Osteoblast (primary cell): ENCODE measurements at places on chromosomes 6 and 20. TPM values are rescaled to one million over a fixed set of nuclear protein-coding genes. Genes with fewer than 3 reads are reported as not detected.

- no peak for DNase-seq
- no peak overlapping the region for H3K27ac ChIP-seq
- no peaks in the 10 kb centered on the region for H3K36me3 ChIP-seq
- no peaks in the 10 kb centered on the region for H3K27me3 ChIP-seq
- no peak overlapping the region for H3K4me3 ChIP-seq
- no peaks in the 10 kb centered on the region for H3K4me1 ChIP-seq
These were observed 102.7 kb upstream of the TOP1 start for GRCh38 chr20:40925829-40926510.

GRCh38 chr6:81126150-81126549 lies 626.3 kb downstream of the TENT5A start:
- no peak for DNase-seq
- no peaks in the 10 kb centered on the region for H3K4me1 ChIP-seq
- H3K36me3 ChIP-seq = no peaks in the 10 kb centered on the region

DNA sequence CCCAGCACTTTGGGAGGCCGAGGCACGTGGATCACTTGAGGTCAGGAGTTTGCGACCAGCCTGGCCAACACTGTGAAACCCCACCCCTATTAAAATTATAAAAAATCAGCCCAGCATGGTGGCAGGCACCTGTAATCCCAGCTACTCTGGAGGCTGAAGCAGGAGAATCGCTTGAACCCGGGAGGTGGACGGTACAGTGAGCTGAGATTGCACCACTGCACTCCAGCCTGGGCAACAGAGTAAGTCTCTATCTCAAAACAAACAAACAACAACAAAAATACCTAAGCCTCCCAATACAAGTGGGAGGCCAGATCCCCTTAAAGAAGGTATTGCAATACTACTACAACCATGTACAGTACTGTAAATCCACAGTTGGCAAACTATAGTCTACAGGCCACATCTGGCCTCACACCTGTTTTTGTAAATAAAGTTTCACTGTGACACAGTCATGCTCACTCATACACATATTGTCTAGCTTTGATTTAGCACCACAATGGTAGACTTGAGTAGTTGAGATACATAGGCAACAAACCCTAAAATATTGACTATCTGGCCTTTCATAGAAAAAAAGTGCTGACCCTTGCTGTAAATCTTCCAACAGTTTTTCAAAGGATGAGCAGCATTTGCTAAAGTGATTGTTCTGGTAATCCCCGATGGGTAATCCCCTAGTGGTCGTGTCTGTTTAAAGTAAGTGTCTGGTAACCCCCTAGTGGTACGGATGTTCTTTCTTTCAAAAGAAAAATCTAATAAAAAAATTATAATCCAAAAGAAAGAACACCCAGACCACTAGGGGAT lies 202.0 kb downstream of the RNGTT start:
- H3K36me3 ChIP-seq = no peaks in the 10 kb centered on the region
- H3K4me1 ChIP-seq = peaks cover 5% of the 10 kb centered on the region
- no peak overlapping the region for H3K27ac ChIP-seq
- no peak for DNase-seq
- H3K4me3 ChIP-seq = no peak overlapping the region

- no peak overlapping the region for H3K4me3 ChIP-seq
- DNase-seq = no peak
- no peaks in the 10 kb centered on the region for H3K27me3 ChIP-seq
These were observed 41.0 kb downstream of the POU3F2 start for GRCh38 chr6:98875375-98875774.

DNA sequence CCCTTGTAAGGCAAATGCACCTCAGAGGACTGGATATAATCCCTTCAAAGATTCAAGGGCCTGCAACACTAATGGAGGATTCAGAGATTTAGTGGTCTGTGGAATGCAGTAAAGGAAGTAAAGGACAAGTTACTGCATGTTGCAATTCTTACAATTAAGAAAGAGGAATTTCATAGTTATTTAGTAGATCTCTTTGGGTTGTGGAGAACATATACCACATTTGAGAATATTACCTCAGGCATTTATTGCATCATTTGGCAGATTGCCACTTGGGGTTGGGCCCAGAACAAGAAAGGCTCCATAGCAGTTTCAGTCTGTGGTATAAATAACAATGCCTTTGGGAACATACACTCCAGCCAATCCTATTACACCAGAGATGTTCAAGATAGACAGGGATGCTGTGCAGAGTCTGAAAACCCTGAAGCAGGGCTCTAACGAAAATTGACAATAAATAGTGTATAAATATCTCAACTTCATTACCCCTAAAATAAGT lies 20.9 kb upstream of the EPM2A start:
- H3K27ac ChIP-seq = no peak overlapping the region
- H3K4me3 ChIP-seq = no peak overlapping the region
- H3K27me3 ChIP-seq = no peaks in the 10 kb centered on the region
- no peak for DNase-seq
- H3K36me3 ChIP-seq = no peaks in the 10 kb centered on the region

DNA sequence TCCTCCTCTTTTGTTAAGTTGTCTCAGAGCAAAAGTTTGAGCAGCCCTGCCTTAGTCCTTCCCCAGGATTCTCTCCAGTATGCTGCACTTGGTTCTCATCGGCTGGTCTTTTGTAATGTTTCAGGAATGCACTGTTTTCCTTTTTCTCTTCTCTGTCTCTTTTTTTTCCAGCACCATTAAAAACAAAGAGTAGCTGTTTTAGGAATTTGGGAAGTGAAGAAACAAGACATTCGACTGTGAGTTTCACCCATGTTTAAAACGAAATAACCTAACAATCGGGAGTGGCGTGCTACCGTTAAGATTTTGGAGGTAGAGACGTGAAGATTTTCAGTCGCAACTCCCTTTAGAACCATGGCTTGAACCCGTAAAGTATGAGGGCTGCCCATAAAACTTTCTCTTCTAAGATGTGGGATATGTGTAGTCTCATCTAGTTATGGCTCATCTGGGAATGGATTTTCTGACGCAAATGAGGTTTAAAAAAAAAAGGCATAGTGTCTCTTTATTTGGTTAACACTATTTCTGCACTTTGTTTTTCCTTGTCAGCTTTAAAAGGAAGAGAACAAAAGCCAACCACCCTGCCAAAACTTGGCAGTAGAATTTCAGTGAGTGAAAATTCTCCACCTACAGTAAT lies 35.9 kb upstream of the RAB23 start:
- no peaks in the 10 kb centered on the region for H3K36me3 ChIP-seq
- H3K4me3 ChIP-seq = peak overlapping the region; percentile 64
- DNase-seq = peak; percentile 76

DNA sequence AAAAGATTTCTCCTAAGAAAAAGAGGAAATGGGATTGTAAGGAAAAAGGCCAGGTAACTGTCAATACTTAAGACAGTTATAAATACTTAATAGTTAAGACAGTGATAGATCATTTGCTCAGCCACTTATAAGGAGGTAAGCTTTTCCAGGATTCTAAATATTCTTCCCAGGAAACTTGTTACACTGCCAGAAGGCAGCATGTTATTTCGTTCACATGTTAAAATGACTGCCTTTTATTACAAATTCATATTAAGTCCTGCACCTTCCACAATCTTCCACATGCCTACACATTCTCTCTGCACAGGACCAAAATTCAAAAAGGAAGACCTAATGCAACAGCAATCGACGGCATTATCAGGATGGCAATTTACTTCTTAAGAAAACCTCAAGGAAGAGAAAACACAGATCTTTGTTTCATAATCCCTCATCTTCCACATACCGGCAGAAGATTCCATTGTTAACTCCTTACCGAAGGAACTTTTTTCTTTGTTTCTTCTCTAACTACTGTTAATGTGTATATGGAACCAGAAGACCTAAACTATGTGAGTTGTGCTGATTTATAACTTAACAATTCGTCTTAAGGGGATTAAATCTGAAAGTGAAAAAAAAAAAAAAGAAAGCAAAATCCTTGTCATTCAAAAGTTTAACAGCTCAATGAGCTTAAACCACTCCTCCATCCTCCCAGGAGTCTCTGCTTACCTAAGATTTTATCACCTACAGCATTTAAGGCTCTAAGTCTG lies 799 bp downstream of the TAAR2 start:
- no peak overlapping the region for H3K4me3 ChIP-seq
- no peak for DNase-seq
- H3K36me3 ChIP-seq = no peaks in the 10 kb centered on the region
- no peaks in the 10 kb centered on the region for H3K4me1 ChIP-seq

- H3K4me3 ChIP-seq = no peak overlapping the region
- H3K36me3 ChIP-seq = peaks cover 54% of the 10 kb centered on the region
- H3K27me3 ChIP-seq = no peaks in the 10 kb centered on the region
- peaks cover 14% of the 10 kb centered on the region for H3K4me1 ChIP-seq
- DNase-seq = no peak
These were observed 25.5 kb downstream of the ENTPD6 start for GRCh38 chr20:25220810-25221591.

DNA sequence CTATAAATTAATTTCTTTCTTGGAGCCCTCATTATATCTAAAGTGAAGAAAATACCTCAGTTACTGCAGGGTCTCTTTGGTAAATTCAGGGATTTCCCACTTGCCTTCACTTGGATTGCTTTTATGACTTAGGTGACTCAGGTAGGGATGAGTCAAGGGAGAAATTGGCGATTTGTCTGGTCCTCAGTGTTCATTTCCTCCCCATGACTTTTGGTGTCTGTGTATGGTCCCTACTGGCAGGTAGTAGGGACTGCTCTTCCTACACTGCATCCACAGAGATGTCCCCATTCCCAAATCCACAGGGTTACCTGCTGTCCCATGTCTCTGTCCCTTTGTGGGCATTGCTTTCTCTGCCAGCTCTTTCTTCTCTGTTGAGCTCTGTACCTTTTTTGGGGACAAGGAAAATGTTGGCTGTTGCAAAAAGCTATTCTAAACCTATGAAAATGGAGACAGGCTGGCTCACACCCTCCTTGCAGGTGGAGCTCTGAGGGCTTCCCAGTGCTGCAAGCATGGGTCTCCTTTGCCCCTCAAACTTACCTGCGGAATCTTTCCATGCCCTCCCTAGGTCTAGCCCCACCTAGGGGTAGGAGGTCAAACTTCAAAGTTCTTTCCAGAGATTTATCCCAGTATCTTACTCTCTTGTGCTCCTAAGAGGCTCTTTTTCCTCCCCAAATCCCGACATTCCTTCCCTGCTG lies 211.9 kb downstream of the ZNF217 start:
- no peaks in the 10 kb centered on the region for H3K27me3 ChIP-seq
- H3K4me3 ChIP-seq = no peak overlapping the region
- no peak overlapping the region for H3K27ac ChIP-seq

DNA sequence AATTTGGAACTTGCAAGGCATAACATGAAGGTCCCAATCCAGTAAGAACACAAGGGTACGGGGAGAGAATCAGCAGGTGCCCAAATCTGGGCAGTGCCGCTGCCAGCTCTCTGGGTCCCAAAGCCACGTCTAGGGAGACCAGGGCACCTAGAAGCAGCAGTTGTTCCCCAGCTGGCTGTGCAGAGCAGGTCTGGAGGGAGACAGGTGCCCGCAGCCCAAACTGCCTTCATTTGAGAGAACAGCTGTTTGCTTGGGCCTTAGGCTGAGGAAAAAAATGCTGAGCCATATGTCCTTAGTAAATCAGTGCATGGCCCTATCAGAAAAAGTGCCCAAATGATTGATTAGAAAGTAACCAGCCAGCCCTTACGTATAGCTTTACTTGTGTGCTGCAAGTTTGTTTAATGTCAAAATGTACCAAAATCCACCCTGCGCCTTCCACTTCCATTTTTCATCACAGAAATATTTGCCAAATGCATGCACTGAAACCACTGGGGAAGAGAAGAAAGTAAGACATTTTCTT lies 9.1 kb upstream of the PRELID3B start:
- H3K27me3 ChIP-seq = peaks cover 33% of the 10 kb centered on the region
- H3K4me3 ChIP-seq = no peak overlapping the region

- no peak for DNase-seq
- H3K4me3 ChIP-seq = no peak overlapping the region
- H3K36me3 ChIP-seq = no peaks in the 10 kb centered on the region
These were observed 54.0 kb downstream of the IL20RA start for GRCh38 chr6:136990754-136991153.

DNA sequence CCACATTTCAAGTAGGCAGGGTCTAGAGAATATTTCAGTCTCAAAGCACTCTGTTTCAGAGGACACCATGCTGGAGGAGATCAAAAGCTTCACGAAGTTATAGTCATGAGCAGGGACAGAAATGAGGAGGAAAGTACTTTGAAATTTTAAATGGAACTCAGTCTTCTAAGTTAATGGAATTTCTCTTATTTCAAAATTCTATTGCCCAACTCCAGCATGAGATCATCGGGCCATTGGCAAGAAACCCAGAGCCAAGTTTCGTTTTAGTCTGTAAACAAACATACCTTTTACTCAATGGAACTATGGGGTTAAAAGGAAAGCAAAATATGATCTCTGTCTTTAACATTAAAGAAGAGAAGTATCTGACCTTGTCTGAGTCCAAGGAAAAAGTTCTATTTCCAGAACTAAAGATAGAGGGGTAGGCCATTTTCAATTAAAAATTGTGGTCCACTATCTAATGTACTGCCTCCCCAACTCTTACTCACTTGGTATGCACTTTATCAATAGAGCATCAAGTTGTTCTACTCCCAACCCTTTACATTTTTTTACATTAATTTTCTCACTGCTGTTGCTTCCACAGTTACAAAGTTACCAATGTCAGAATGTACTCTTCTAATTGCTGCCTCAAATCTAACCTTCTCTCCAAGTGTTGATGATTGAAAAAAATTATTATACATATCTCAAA lies 235.3 kb upstream of the NRSN1 start:
- no peaks in the 10 kb centered on the region for H3K36me3 ChIP-seq
- no peak overlapping the region for H3K27ac ChIP-seq
- no peak overlapping the region for H3K4me3 ChIP-seq
- H3K27me3 ChIP-seq = no peaks in the 10 kb centered on the region
- H3K4me1 ChIP-seq = no peaks in the 10 kb centered on the region

GRCh38 chr6:147407571-147407970 lies 100.9 kb upstream of the SAMD5 start:
- no peaks in the 10 kb centered on the region for H3K36me3 ChIP-seq
- no peak overlapping the region for H3K27ac ChIP-seq
- no peaks in the 10 kb centered on the region for H3K27me3 ChIP-seq
- DNase-seq = no peak
- no peaks in the 10 kb centered on the region for H3K4me1 ChIP-seq
- H3K4me3 ChIP-seq = no peak overlapping the region

- peaks cover 11% of the 10 kb centered on the region for H3K4me1 ChIP-seq
- H3K4me3 ChIP-seq = no peak overlapping the region
- no peak for DNase-seq
- H3K27me3 ChIP-seq = no peaks in the 10 kb centered on the region
- no peaks in the 10 kb centered on the region for H3K36me3 ChIP-seq
These were observed 295.6 kb downstream of the ZFAND3 start for GRCh38 chr6:38114976-38115625.

OR12D3 gene
- total RNA-seq = not detected in 2 replicates

CPNE5 gene
- total RNA-seq = under 0.01 TPM in 1 of 2 replicates, not detected in the other

HDGFL1 gene
- not detected in 2 replicates for total RNA-seq

TNFRSF6B gene
- 2.1 and 2.9 TPM in 2 replicates for total RNA-seq

SLC26A8 gene
- total RNA-seq = under 0.01 TPM in 1 of 2 replicates, not detected in the other

MBOAT1 gene
- 0.88 and 1.4 TPM in 2 replicates for total RNA-seq
